Dermis blood vessel endothelial cell (primary cell): ENCODE measurements at places on chromosomes 7 and 10.

DNA sequence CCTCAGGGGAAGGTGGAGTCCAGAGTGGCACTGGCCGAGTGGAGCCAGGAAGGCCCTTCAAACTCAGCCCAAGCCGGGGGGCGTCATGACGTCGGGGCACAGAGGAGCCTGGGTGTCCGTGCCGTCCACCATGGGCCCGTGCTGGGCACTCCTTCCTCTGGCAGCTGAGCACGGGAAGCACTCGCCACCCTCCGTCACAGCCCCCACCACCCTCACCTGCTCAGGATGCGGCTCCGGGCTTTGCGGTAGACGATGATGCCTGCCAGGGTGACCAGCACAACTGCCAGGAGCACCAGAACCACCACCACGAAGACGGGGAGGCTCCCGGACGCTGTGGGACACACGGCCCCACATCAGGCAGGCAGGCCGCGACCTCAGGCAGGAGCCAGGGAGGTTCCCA, 8.1 kb downstream of the ADAM8 start:
- DNase-seq, result no peak

- no peak for DNase-seq
Observed at GRCh38 chr10:3975016-3975415, 190.0 kb upstream of the KLF6 start.

- no peak for DNase-seq
Observed at GRCh38 chr7:127041689-127042452, 210.9 kb downstream of the GRM8 start.

DNA sequence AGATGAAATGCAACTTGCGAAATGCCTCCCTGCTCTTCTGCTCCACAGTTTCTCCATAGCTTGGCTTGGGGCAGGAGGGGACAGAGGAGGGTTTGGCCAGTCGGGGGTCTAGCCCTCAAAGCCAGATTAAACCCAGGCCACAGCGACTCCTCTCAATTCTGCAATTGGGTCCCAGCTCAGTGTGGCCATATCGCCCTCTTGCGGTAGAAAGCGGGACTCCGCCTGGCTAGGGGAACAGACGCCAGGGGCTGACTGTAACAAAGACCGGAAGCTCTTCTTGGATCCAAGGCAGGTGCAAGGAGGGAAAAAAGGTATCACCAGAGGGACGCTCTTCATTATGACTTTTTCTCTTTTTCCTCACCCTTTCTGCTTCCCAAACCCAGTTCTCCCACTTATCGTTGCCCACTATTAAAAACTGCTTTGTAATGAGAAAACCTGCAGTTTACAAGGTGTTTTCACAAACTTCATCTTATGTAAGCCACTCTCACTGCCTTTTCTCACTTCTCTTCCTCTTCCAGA, 36.6 kb upstream of the TNPO3 start:
- DNase-seq, result peak; percentile 82

- no peak for DNase-seq
Observed at GRCh38 chr7:77217474-77218185, 18.0 kb upstream of the FGL2 start.

DNA sequence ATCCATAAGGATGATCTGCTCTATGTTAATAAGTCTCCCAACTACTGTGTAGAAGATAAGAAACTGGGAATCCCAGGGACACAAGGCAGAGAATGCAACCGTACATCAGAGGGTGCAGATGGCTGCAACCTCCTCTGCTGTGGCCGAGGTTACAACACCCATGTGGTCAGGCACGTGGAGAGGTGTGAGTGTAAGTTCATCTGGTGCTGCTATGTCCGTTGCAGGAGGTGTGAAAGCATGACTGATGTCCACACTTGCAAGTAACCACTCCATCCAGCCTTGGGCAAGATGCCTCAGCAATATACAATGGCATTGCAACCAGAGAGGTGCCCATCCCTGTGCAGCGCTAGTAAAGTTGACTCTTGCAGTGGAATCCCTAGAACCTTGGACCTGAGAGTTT, 10.3 kb downstream of the WNT16 start:
- DNase-seq, result no peak

- peak; percentile 48 for DNase-seq
Observed at GRCh38 chr7:20786779-20787659, at the start of gene SP8. Gene SP8 (minus strand): TSS chr7:20786886. CDS start chr7:20786798, 88 bp downstream.

GRCh38 chr10:67925449-67926005, 41.1 kb downstream of the SIRT1 start:
- no peak for DNase-seq

DNA sequence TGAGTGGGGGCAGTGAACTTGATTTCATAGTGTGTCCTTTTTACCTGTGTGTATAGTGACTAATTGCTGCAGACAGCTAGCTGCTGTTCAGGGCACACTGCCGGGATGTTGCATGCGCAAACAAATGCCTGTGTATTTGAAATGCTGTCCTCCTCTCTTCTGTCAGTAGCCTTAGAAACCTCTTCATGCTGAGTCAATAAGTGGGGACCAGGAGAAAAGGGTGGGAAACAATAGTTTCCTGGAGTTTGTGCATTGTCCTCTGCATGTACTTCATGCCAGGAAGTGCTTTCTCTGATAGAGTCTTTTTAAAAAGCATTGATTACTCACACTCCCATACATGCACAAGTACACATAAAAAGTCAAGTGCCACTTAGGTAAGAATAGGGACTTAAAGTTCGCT, 1183.7 kb upstream of the CELF2 start:
- no peak for DNase-seq

DNA sequence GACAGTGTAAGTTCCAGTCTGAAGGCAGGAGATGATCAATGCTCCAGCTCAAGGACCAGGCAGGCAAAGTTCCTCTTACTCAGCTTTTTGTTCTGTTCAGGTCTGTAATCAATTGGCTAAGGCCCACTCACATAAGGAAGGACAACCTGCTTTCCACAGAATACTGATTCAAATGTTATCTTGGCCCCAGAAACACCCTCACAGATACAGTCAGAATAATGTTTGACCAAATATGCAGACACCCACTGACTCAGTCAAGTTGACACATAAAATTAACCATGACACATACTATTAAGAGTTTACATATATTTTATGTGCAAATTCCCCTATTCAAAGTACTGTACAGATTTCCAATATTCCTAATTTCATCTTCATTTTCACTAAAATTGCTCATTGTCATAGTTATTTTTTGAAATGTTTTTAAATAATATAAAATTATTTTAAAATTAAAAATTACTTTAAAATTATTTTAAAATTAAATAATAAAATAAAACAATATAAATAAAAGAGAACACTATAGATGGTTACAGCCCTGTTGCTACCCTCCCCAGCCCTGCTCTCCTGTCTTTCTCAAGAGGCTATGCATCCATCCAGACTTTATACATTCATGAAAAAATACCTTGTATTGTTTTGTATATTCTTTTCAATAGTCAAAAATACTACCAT, 59.4 kb downstream of the RAB11FIP2 start:
- no peak for DNase-seq

DNA sequence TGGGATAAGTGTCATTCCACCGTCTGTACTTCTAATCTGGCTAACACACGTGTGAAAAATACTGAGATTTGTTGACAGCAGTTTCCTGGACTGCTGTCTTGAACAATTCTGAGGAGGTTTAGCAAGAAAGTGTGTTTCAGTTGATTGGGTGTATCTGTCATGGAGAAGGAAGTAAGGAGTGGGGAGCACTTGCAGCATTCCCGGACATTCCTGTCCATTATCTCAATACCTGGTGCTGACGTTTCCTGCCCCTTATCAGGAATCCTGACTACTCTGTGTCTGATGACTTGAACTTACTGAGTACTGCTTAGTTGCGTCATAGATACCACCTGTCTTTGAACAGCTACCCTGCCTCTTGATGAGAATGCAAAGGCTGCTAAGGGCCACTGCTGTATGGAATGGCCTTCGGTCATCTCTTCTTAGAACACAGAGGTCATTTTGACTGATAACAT, 72.0 kb upstream of the VKORC1L1 start:
- DNase-seq, result peak; percentile 77

- DNase-seq, result no peak
Observed at GRCh38 chr10:96703358-96703757, 17.0 kb downstream of the PIK3AP1 start.

DNA sequence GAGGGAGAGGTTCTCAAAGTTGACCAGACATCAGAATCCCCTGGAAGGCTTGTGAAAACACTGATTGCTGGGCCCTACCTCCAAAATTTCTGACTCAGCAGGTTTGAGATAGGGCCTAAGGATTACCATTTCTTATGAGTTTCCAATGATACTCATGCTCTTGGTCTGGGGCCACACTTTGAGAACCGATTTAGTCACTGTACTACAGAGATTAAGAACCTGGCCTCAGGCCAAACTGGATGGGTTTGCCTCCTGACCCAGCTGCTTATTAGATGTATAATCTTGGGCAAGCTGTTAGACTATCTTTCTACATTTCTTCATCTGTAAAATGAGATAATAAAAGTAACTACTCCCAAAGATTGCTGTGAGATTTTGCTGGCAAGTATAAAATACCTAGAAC, 77.1 kb upstream of the SCIN start:
- no peak for DNase-seq

- DNase-seq, result peak; percentile 18
Observed at GRCh38 chr10:113528876-113529275, 24.0 kb upstream of the HABP2 start.

- no peak for DNase-seq
Observed at GRCh38 chr7:17318146-17318545, 19.7 kb downstream of the AHR start.

DNA sequence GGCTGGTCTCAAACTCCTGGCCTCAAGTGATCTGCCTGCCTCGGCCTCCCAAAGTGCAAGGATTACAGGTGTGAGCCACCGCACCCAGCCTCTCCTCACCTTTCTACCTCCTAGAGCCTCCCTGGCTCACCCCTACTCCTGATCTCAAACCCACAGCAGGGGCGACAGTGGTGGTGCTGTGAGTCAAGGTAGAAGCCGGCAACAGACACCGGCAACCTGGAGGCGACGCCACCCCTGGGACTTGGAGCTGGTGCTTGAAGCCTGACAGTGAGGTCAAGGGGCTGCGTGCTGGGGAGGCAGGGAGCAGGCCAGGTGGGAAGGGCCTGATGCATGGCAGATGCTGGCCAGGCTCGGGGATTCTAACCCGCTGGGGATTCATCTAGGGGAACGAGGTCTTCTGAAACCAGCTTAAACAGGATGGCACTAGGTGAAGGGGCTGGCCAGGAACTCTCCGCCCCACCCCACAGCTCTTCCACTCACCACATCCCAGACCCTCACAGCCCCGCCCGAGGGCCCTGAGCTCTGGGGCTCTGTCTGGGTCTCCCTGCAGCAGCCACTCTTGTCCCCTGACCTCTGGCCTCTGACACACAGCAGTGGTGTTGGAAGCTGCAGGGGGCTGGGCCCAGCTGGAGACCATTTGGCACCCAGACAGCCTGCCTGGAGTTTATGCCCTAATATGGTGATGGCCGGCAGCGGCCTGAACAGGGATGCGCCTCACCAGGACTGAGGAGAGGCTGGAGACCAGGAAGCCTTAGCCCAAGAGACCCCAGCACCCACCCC, 16.4 kb downstream of the KCNH2 start:
- no peak for DNase-seq

DNA sequence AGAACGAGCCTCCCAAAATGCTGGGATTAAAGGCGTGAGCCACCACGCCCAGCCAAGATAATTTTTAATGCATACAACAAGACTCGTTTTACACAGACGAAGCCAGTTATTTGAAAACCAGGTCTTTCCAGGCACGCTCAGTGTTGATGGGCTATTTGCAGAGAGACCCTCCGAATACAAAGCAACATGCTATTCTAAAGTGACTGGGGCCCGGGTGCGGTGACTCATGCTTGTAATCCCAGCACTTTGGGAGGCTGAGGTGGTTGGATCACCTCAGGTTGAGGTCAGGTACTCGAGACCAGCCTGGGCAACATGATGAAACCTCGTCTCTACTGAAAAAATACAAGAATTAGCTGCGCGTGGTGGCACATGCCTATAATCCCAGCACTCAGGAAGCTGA, 795 bp upstream of the AZGP1 start:
- DNase-seq, result no peak

DNA sequence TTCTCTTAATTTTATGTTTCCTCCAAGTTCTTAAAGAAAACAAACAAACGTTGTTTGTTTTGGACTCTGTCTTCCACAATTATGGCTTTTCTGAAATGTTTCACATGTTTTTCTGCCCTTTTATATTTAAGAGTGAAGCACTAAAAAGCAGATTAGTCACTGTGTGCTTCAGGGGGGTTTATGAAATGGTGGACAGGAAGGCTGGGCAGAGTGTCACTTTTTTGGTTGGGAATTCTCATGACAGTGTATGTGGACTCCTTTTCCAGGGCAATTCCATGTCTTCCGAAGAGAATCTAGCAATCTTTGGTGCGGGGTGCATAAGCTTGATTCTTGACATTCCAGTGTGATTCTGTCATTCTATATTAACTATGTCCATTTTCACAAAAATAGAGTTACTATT, 669.4 kb downstream of the PARD3 start:
- DNase-seq, result peak; percentile 61

- no peak for DNase-seq
Observed at GRCh38 chr10:91664426-91664825, 31.6 kb upstream of the PPP1R3C start.

- DNase-seq, result peak; percentile 77
Observed at GRCh38 chr7:5629941-5630340, 151.5 kb downstream of the RNF216 start.

GRCh38 chr10:77357185-77357584, 280.4 kb downstream of the KCNMA1 start:
- no peak for DNase-seq

GRCh38 chr10:29102233-29102632, 186.6 kb upstream of the LYZL1 start:
- no peak for DNase-seq

GRCh38 chr7:149385195-149385950, 75.5 kb downstream of the ZNF777 start:
- DNase-seq, result no peak
